Natural killer cell treated with Interleukin-12 subunit alpha and Interleukin-12 subunit beta and Interleukin-15 and Interleukin-18, amount 100 ng/mL, for 72 hours (primary cell): ENCODE measurements at places on chromosomes 7 and 10.

- DNase-seq, result no peak
Observed at GRCh38 chr7:36749282-36749960, 25.1 kb upstream of the AOAH start.

DNA sequence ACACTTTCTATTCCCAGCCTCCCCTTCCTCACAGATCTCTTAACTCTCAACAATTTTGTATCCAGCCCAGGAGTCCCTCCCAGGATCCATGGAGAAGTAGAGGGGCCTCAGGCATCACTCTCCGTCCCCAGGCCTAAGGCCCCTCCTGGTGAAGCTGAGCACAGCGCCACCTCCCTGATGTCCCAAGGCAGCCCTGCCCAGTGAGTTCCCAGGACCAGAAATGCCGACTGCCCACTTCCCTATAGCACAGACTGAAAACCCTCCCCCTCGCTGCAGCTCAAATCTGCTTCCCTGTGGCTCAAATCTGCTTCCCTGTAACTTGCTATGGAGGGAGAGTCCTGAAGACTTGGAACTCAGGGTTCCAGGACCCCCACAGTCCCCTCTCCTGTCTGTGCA is 35.6 kb downstream of the YKT6 start:
- DNase-seq, result no peak

DNA sequence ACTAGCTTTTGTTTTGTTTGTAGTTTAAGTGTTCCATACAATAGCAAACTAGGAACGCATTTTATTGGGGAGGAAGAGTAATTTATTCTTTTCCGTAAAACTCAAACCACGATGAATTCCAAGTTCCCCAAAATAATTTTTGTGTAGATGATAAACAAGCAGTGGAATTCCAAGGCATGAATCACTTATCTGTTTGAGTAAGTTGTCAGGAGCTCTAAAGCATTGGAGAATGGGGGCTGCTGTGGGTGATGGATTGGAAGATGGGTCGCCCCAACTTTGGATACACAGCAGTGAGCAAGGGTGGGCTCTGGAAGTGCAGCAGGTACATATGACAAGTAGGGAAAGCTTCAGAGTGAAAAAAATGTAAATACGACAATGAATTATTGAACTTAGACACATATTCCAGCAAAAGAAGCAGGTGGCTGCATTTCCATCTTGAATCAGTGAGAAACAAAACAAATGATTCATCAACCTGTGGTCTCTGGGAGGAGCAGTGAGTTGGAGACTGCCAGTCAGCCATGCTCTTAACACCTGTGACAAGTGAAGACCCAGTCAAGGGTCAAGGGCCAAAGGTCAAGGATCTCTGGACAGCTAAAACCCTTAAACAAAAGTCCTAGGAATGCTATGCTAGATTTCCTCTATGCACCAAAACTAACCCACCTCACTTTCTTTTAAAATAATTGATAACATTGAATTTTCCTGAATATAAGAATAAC is 34.2 kb upstream of the ADRB1 start:
- no peak for DNase-seq

DNA sequence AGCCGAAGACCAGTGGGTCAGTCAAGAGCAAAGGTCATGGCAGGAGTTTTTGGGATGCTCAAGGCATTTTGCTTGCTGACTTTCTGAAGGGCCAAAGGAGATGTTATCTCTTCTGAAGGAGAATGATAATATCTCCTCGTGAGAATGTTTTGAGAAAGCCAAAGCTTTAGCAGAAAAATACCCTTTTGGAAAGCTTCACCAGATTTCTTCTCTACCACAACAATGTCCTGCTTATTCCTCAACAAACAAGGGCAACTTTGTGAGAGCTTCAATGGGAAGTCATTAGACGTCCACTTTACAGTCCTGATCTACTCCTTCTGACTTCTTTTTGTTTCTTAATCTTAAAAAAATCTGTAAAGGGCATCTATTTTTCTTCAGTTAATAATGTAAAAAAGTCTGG is 132.8 kb upstream of the DNAJB12 start:
- DNase-seq, result no peak

DNA sequence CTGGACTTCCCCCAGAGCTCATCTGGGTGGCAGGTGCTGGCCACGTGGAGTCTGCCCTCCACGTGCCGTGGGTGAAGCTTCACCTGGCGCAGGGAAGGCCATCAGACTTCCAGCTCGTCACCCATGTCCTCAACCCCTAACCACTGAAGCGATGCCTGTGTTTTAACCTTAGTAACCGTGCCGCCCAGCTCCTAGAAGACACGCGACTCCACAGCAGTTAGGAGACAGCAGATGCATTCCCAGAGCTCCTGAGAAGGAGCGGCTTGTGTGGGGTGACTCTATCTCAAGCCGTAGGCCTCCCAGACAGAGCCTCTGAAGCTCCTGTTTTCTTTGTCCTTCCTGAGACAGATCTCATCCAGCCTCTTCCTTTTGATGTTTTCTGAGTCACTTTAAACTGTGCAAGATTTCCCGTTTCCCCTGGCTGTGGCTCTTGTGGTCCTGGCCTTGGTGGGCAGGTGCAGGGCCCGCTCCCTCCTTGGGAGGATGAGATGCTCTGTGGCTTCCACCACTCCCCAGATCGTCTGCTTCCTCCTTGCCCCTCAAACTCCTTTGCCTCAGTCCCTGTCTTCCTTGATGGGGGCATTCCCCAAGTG is 41.4 kb upstream of the AP5Z1 start:
- DNase-seq, result no peak

DNA sequence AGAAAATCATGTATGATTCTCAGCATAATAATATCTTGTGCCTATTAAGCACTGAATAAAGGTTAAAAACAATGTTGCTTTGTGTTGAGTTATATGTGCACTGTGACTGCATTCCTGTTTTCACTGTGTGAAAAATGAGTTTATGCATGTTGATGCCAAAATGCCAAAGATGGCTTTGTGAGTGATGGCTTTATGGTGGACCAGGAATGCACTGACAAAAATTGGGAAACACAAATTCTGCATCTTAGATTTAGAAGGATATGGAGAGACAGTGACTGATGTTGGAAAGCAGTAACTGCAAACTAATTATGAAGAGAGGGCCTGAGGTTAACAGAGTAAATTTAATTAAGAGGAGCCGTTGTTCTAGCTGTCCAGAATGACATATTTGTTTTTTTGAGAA is 440.4 kb downstream of the KIF20B start:
- no peak for DNase-seq

DNA sequence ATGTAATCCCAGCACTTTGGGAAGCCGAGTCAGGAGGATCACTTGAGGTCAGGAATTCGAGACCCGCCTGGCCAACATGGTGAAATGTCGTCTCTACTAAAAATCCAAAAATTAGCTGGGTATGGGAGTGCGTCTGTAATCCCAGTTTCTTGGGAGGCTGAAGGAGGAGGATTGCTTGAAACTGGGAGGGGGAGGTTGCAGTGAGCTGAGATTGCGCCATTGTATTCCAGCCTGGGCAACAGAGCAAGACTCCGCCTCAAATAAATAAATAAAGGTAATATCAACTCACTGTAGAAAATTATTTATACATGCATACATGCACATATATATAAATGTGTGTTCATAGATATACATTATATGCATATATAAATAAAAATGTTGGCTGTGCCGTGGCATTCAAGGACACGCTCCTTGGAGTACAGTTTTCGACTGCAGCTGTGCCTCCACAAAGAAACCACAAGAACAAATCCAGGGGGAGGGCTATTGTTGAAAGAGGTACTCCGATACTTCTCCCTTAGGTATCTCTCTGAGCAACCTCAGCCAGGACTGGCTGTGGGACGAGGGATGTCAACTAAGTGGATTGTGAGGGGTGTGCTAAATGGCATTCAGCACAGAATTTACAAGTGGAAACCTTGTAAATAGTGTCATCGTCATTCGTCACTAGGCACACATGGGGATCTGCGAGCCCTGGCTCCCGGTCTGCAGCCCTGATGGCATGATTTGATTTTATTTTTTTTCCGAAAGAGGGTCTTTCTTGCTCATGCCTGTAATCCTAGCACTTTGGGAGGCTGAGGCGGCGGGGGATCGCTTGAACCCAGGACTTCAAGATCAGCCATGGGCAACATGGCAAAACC is 49.3 kb downstream of the HIP1 start:
- no peak for DNase-seq

DNA sequence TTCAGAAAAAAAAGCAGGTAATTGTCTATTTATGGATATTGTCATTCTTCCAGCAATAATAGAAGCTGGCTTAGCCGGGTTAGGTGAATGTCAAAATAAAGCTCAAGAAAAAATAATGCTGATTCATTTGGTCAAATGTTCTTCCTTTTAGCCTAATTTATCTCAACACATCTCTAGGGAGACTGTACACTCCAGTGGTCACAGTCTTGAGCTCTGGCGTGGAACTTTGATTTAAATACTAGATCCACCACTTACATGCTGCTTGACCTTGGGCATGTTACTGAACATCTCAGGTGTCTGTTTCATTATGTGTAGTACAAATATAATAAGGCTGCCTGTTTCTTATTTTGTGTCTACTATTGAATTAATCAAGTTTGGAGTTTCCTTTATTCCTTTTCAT is 22.0 kb downstream of the PRTFDC1 start:
- DNase-seq, result no peak

- no peak for DNase-seq
Observed at GRCh38 chr7:146660839-146661238, 544.2 kb downstream of the CNTNAP2 start.
